Fibroblast of the aortic adventitia (primary cell): ENCODE measurements at places on chromosomes 6 and 20. TPM values are rescaled to one million over a fixed set of nuclear protein-coding genes. Genes with fewer than 3 reads are reported as not detected.

Gene GRM1
- total RNA-seq, result under 0.01 and 0.09 TPM in 2 replicates

Gene PNPLA1
- total RNA-seq, result 0.09 TPM in 1 of 2 replicates, not detected in the other

Gene SLC4A11
- total RNA-seq, result 0.49 and 0.63 TPM in 2 replicates

Gene ULBP1
- total RNA-seq, result 0.65 and 1.7 TPM in 2 replicates

Gene SLC13A3
- total RNA-seq, result 3.0 and 4.2 TPM in 2 replicates

Gene CASS4
- 0.09 and 0.49 TPM in 2 replicates for total RNA-seq

Gene SOBP
- 7.4 and 7.9 TPM in 2 replicates for total RNA-seq

Gene PRSS35
- total RNA-seq, result 3.5 and 4.7 TPM in 2 replicates

Gene RIPOR3
- total RNA-seq, result 1.6 and 6.5 TPM in 2 replicates

Gene SCRT2
- total RNA-seq, result not detected in 2 replicates

Gene ARFRP1
- 25.7 and 30.6 TPM in 2 replicates for total RNA-seq

Gene TRIM31
- not detected in 2 replicates for total RNA-seq

Gene RAB23
- total RNA-seq, result 21.4 and 59.7 TPM in 2 replicates

DNA sequence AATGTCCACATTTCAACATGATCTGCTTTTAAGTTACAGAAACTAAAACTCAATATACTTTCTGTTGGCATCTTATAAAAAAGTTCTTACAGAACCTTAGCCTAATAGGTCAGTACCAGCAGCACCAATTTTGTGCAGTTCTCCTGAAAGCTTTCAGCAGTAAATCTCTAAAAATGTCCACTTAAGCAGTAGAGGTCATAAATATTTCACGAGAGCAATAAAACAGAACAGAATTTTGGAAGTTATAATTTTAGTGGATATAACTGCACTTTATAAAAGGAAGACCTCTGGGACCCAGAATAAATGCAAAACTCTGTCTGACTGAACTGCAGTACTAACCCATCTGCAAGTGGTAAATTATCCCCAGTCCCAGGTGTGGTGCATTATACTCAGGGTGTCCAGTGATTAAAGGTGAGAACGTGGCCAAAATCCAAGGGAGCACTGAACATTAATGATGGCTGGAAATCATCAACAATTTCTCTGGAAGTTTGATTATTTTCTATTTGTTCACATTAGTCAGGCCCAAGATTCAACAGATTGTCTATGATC, 172.6 kb upstream of the RSPO3 start:
- DNase-seq, result no peak

GRCh38 chr20:2349801-2350200, 30.9 kb upstream of the TGM6 start:
- DNase-seq, result peak; percentile 17

GRCh38 chr6:4794140-4794707, 18.0 kb downstream of the CDYL start:
- no peak for DNase-seq

DNA sequence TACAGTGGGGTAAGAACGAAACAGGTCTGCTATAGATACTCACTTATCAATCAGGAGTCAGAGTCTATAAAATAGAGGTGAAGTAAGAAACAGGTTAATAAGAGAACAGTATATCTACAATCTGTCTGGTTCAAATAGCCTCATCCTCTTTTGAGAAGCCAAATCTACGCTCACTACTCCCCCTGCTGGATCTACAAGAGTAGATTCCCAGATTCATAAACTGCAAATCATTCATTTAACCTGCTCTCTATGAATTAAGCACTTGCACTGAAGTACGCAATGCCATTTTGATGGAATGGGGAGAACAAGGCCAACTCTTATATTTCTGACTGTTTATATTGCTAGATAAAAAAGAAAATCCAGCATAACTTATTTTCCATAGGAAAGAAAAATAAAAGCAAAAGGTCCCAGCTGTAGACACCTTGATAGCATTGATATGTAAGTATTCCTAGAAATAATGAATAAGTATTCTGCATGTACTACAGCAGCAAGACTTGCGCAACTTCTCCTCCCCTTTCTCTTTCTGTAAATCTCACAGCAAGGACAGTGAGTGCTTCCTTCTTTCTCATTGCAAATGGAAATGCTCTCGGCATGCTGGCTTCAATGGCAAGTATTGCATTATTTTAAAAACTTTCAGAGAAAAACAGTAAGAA, 92.3 kb downstream of the RFX6 start:
- DNase-seq, result peak; percentile 64

- DNase-seq, result peak; percentile 39
Observed at GRCh38 chr6:161273274-161273751, 548 bp downstream of the AGPAT4 start.

DNA sequence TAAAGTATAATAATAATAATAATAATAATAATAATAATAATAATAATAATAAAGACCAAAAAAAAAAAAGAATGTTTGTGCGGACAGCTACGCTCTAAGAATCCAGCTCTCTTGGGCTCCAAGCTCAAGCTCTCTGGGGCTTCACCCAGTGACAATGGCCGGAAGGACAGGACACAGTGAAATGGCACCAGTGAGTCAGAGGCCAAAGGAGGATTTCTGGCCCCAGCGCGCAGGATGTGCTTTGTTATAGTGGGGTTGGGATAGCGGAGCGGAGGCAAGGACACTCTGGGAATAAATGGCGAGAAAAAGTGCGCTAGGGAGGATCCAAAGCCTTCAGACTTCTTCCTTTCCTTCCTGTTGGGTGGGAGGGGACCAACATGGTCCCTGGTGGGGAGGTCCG, 38.2 kb downstream of the HLA-A start:
- DNase-seq, result no peak

DNA sequence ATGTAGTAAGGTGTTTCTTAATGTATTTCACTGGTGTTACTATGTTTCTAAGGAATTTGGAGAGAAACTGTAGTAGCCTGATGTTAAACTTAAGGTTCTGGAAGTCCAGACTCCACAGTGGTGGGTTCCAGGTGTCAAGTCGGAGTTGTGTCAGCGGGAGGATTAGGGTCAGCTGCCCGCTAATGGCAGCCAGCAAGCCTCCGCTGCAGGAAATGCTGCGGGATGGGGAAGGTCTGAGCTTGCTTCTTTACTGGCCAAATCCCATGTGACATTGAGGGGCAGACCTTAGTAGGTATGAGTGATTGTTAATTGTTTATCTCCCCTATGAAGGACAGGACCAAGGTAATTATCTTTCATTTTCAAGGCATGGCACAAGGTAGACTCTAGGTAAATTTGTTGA, 3.7 kb upstream of the ARID1B start:
- no peak for DNase-seq

GRCh38 chr6:57254055-57254717, 32.1 kb upstream of the RAB23 start:
- DNase-seq, result no peak

GRCh38 chr20:1945660-1946059, 48.2 kb downstream of the PDYN start:
- DNase-seq, result no peak

GRCh38 chr6:4774296-4774695, 1.9 kb upstream of the CDYL start:
- DNase-seq, result no peak

DNA sequence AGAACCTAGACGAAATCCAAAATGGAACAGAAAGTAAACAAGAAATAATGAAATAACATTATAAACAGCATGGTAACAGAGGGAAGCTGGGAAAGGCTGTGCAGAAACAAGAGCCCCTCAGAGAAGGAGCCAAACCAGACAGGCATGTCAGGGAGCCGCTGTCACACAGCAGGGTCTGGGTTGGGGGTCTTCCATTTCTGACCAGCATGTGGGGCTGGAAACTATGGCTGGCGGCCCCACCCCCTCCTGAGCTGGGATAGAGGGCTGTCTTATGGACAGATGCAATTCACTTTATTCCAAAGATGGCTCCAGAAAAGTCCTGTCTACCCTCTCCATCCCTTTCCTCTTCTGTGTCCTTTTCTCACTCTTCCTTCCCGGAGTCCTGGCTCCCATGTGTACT, 27.3 kb downstream of the C6orf89 start:
- no peak for DNase-seq

DNA sequence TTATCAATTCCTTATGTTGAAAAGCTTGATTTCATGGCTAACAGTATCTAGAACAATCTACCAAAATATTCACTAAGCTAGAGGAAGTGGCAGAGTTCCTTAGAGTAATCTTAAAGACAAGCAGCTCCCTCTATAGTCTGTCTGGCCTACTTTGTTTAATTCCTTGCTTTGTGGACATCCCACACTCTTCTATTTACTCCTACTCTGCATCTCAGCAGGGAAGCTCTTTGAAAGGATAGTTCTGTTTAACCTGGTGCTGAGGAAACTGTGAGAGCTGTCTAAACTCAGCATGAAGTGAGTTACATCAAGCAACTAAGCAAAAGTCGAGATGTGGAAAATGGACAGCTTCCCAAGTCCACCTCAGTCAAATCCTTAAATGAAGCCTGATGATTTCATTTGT, 4.3 kb downstream of the REV3L start:
- peak; percentile 68 for DNase-seq

DNA sequence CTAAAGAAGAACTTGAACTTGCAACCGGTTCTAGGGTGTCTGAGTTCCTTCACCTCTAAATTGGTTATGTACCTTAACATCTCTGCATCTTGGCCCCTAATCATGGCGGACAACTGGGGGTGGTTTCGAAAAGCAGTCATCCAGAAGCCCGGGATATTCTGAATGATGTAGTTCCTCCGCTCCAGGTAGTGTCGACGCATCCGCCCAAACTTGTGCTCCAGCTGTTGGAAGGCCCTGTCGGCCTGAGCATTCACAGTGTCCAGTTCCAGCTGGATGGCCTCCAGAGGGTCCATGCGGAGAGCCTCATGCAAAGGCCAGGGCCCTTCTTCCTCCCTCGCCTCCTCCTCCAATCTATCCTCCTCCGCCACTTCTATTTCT, 887 bp downstream of the TSPYL1 start:
- DNase-seq, result peak; percentile 59

DNA sequence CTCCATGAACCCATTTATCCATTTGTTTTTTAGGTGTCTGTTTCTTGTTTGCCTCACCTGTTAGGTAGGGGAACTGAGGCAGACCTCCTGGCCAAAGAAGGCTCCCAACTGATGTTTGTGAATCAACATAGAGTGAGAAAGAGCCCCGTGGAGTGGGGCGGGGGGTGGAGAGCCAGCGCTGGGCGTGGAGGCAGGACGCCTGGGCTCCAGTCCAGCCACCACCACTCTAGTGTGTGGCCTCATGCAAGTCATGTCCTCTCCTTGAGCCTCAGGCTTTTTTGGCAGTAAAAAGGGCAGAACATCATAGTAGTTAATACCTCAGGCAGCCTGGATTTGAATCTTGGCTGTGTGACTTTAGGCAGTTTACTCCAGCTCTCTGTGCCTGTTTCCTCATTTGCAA, 42.2 kb upstream of the SCRT2 start:
- no peak for DNase-seq

DNA sequence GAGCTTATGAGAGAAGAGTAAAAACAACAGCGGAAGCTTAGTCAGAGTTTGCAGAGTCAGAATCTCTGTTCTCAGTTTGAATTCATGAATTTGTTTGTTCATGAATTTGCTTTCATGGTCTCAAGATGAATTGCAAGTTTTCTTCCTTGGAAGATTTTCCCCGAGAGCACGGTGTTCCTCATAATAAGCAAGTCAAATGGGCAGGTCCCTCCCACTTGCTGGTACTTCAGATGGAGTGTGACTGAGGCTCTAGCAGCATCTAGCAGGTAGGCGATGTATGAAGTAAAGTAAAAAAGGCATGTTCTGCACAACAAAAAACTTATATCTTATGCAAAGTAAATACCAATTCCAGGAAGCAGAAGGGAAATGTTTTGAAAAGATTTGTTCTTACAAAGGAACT, 15.5 kb upstream of the MLIP start:
- DNase-seq, result no peak

GRCh38 chr6:150930841-150931240, 65.3 kb downstream of the MTHFD1L start:
- DNase-seq, result peak; percentile 96

GRCh38 chr6:157879034-157879872, 56.2 kb downstream of the SNX9 start:
- no peak for DNase-seq

DNA sequence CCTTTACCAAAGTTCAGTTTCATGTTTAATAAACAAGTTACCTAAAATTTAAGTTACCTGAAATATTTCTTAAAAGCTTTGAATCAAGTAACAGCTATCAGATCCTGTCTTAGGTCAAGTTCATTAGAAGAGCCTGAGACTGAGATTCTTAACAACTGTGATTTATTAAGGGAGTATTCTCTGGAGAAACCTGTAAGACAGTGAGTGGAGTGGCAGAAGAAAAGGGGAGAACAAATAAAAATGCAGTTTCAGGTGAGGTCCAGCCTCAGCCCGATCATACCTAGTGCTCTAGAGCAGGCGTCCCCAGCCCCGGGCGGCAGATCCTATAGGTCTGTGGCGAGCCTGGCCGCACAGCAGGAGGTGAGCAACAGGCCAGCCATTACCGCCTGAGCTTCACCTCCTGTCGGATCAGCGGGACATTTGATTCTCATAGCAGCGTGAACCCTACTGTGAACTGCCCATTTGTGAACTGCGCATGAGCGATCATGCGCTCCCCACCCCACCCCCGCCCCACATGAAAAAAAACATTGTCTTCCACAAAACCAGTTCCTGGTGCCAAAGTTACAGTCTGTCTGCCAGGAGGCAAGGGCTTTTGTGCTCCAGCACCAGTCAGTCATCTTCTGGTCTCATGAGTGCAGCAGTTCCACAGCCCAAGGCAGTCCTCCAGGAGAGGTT, 59.2 kb upstream of the ADGRB3 start:
- DNase-seq, result no peak

- no peak for DNase-seq
Observed at GRCh38 chr6:12047304-12047703, 35.2 kb downstream of the HIVEP1 start.

- peak; percentile 98 for DNase-seq
Observed at GRCh38 chr6:119147101-119148053, 68.9 kb upstream of the FAM184A start.

GRCh38 chr6:9961646-9962045, 453.2 kb downstream of the TFAP2A start:
- DNase-seq, result no peak

DNA sequence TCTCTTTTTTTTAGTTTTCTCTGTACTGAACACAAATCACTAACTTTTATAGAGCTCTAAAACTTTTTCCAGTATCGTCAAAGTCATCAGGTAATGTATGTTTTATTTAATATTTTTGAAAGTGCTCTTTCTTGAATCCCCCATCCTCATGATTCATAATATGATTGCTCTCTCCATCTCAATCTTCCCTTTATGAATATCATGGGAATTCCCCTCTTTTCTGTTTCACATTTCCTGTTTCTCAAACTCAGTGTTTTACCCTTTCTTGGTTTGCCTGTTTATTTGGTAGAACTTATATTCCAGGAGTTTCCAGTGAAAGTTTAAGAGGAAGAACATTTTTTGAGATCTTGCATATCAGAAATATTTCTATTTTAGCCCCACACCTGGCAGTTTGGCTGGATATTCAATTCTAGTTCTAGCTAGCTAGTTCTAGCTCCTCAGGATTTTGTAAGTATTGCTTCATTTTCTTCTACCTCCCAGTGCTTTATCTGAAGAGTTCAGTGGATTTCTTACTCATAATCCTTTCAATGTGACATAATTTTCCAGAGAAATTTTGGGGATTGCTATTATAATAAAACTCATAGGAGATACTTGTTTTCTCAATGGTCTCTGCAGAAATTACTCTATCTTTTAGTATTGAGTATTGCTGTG, 6.1 kb upstream of the C6orf58 start:
- DNase-seq, result peak; percentile 34

GRCh38 chr20:10962937-10963336, 289.1 kb upstream of the JAG1 start:
- no peak for DNase-seq
